ENCODE measurements at places on chromosomes 7 and 10.

DNA sequence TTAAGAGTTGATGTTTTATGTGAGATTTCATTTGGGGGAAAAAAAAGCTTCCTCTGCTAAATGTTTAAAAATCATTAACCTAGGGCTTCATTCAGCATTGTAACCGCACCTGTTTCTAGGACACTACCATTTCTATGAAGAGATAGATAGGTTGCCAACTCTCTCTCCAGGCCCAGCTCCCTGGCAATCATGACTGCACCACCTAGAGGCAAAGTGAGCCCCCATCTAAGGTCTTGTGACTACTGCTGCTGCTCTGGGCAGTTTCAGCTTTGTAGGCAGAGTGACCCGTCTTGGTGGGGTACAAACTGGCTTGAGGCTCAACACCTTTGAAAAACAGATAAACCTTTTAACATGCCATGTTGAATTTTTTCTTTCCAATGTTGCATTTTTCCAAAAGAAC is 27.3 kb upstream of the MRC1 start:
- no peak for DNase-seq

DNA sequence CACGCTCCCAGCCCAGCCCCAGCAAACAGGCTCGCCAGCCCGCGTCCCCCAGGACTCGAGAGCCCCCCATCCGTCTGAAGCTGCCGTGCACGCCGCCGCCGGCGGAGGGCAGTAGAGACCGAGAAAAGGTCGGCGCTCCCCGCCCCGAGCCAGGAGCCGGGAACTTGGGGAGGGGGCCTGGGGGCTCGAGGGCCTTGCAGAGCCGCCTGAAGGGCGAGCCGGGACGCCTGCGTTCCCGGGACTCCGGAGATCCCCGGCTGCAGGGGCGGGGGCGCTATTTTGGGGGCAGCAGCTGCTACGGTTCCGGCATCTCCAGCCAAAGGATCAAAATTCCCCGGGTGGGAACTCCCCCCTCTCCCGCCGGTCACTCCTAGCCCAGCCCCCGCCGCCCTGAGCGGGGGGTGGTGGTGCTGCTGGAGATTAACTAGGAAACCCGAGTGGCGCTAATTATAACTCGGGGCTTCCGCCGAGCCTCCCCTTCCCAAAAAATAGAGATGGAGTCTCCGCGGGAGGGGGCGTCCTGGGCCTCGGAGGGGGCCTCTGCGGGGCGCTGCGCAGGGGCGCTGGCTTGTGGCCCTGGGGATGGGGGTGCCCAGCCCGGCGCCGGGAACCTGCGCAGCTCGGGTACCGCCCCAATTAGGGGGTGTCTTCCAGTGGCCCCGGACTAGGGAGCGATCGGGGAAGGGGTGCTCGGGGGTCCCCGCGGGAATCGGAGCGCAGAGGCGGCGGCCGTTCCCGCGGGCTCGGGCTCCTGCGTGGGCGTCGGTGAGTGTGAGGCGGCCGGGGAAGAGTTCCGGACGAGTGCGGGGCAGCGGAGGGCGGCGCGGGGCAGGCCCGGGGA is 608 bp downstream of the ACHE start:
- DNase-seq: peak; percentile 55

- no peak for DNase-seq
These were observed 6.6 kb downstream of the SEMA3A start for GRCh38 chr7:84187813-84188510.

GRCh38 chr7:6294839-6295238 is 22.4 kb upstream of the CYTH3 start:
- no peak for DNase-seq

- no peak for DNase-seq
These were observed 101.6 kb downstream of the OTUD1 start for GRCh38 chr10:23540401-23541030.

DNA sequence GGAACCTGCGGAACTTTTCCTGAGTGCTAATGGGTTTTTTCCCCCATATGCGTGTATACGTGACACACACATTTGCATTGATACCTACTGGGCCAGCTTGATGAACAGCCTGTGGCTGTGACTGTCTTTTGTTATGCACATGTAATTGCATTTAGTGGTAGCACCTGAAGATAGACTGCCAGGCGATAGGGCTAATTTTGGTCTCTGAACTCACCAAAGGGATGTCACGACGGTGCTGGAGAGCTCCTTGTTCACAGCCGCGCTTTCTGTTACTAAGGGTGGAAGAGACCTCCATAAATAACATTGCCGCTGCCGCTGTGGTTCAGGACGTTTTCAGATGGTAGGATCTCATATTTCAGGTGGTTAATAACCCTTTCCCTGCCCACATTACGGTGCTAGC is 133.2 kb downstream of the CAMK1D start:
- no peak for DNase-seq

- no peak for DNase-seq
These were observed 762.0 kb upstream of the IGFBP3 start for GRCh38 chr7:46682836-46683624.

DNA sequence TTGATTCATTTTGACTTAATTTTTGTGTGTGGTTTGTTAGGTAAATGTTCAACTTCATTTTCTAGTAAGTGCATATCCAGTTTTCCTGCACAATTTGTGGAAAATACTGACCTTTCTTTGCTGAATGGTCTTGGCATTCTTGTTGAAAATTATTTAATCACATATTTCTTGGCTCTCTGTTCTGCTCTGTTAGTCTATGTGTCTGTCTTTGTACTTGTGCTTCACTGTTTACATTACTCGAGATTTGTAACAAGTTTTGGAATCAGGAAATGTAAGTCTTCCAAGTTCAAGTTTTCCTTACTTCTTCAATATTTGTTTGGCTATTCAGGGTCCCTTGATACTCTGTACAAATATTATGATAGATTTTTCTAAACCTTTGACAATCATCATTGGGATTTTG is 838.2 kb upstream of the POM121L12 start:
- no peak for DNase-seq

DNA sequence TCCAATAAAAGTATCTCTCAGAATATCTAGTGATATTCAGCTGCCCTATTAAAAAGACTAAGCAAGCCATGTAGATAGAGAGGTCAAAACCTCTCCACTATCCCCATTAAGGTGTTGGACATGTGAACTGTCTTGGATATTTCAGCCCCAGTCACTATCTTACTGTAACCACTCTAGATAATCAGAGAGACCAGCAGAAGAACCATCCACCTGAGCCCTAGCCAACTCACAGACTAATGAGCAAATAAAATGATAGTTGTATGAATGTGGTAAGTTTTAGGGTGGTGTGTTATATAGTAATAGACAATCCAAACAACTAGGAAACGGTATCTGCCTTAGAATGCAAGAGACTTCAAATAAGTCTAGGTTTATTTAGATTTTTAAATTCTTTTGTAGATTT is 268.6 kb upstream of the KLF14 start:
- no peak for DNase-seq

DNA sequence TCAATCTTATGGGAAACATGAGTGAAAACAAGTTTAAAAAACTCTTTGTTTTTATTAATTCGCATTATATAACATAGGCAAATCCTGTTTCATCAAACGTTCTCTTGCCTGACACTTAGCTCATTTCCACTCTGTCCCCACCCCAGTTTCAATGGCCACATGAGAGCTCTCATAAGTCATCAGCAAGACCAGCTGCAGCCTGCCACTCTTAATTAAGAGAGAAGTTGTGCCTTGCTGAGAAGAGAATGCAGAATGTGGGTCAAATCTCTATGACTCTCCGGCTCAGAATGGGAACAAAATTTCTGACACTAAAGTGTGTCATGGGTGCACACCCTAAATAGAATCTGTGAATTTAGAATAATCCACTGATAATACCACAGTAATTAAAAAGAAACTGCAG is 39.6 kb downstream of the ASAH2 start:
- DNase-seq: no peak

DNA sequence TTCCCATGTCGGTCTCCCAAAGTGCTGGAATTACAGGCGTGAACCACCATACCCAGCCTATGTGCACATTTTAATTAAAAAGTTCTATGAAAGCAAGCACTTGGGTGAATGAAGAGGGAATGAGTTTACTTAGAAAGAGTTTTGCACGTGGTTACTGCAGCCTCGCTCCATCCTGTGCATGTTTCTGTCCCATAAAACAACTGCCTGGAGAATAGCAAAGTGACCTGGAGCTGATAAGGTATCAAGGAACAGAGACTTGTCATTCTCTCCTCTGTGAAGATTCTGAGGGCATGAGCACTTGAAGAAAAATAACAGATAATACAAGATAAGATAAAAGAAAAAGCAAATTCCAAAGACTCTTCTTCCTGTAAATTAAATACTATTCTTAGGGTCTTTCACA is 112.2 kb upstream of the JCAD start:
- DNase-seq: no peak

- DNase-seq: no peak
These were observed 156.2 kb downstream of the TCERG1L start for GRCh38 chr10:131155218-131155875.

- DNase-seq: no peak
These were observed 9.1 kb downstream of the TTYH3 start for GRCh38 chr7:2640846-2641316.

DNA sequence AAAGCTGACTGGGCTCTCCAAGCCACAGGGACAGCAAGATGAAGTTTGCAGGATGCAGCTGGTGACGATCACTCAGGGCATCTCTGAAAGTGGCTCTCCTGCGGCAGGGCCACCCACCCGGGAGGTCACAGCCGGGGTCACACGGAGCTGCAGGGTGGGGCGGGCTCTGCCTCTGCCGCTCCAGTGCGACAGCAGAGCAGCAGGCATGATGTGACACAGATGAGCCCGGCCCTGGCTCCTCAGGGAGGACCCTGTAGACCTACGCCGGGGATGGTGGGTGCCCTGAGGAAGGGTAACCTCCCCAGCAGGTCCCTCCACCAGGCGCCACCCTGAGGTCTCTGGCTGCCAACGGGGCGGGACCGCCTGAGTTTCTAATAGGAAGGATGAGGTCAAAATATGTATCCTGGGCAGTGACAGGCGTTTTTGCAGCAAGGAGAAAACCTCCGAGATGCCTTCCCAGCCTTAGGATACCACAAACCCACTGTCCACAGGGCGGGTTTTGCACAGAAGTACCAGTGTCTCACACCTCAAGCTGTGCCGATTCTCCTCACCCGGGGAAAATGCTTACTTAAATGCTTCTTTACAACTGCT is 114.8 kb upstream of the DIP2C start:
- no peak for DNase-seq

GRCh38 chr7:55026867-55027490 is 8.2 kb downstream of the EGFR start:
- no peak for DNase-seq

GRCh38 chr7:128168667-128169210 is 72.3 kb upstream of the LEP start:
- no peak for DNase-seq

- no peak for DNase-seq
These were observed 7.1 kb downstream of the GRM8 start for GRCh38 chr7:127245607-127246006.

DNA sequence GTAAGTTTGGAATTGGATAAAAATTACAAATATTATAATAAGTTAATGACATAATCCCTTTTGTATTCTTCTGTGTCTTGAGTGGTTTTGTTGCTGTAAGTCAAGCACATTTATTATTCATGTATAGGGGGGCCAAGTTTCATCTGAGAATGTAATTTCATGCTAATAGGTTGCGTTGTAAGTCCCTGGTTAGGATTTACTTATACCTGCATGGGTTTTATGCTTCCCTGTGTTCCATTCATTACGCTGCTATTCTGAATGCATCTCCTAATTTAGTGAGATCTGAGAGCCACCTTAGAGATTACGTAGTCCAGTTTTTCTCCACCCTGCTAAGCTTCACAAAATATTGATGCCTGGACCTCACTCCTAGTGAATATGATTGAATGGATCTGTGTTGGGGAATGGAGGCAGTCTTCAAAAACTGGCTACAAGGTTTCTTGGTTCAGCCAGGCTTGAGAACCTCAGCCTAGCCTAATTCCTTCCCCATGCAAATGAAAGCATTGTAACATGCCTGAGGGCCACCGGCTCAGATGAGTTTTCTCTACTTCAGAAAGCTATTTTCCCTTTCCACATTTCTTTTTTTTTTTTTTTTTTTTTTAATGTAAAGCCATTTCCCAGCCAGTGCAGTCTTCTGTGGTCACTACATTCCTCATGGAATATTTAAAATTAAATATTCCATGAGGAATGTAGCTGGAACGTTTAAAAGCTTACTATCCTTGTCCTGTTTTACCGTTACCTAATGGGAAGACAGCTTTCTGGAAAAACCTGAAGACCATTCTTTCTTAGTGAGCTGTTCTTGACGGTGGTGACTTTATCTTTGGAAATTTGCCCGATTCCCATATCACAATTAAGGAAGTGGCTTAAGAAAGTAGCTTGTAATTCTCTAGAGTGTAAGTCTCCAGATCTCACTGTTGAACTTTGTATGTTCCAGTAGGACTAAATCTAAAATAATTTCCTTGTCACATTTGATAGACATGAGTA is 16.0 kb downstream of the PAPSS2 start:
- DNase-seq: no peak

DNA sequence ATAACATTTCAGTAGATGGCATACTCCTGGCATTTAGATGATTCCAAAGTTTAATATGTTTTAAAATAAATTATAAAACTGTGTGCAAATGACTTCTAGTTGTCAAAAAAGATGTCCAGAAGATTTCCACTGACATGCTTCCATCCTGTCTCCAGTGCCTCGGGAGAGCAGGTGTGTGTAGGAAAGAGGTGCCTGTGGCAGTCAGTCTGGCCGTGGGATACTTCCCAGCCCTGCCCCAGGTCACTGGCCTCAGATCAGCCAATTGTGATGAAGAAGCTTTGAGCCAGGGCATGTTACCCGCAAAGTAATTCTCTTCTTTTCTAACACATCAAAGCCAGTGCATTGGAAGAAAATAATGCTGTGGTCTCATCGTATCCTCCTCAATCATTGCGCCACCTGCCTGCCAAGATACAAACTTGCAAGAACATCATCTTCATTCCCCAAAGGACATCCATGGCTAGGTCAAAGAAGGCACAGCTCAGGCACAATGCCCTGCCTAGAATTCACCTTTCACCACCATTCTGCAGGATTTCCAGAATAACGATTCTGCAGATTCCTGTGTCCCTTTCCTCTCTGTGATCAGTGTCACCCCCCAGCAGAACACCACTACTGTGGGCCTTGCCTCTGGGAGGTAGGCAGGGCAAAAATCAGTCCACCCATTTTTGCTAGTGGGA is 6.3 kb upstream of the KCNMA1 start:
- DNase-seq: no peak

GRCh38 chr10:61627266-61627665 is 35.5 kb upstream of the CABCOCO1 start:
- DNase-seq: no peak
